ENCODE measurements at places on chromosomes 16 and 17.

DNA sequence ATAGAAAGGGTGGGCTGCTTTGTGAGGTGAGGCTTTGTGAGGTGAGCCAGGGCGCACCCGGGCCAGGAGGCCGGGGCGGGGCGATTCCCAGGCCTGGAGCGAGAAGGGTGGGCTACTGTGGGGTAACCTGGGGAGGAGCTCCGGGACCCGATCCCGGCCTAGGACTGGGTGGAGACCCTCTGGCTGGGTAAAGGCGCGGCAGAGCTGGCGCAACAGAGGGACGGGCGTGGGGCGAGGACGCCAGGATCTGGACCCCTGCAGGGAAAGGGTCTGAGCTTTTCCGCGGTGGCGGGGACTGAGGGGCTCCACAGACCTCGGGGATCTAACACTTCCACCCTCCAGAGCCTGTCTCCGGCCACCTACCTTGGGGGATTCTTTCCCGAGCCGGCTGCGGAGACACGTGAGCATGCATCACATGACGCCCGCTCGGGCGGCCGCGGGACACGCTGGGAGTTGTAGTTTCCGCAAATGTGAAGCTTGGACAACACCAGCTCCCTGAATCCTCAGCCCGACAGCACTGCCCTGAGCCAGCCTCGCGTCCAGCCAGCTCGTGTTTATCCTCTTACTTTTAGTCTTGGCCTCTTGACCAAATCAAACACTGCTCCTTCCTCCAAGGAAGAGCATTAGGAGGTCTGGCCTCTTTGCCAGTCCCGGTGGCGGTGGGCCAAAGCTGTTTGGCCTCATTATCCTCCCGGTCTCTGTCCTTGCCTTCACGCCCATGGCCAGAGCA lies at the start of gene SLC38A7:
Gene SLC38A7 (minus strand): TSS at position 417 of the 730 bp plus-strand sequence. CDS start 4,644 bp downstream, outside the sequence.
- peak; percentile 93 for DNase-seq

DNA sequence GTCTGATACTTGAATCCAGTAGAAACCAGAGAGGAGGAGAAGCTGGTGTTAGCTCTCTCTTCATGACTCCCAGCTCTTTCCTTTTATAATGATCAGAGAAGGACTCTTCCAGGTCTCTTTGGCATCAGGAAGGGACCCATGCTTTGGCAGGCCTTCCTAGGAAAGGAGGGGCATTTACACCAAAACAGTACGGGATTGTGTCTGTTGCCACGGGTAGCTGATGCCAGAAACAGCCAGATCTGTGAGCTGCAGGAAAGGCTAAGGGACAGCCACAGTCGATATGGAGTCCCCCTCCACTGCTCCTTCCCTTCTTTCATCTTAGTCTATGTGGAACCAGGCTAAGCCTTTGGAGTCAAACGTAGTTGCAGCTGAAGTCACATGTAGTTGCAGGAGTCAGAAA lies 9.3 kb downstream of the CEP295NL start:
- no peak for DNase-seq

GRCh38 chr16:23384878-23385277 lies 68.1 kb downstream of the COG7 start:
- DNase-seq, result no peak

DNA sequence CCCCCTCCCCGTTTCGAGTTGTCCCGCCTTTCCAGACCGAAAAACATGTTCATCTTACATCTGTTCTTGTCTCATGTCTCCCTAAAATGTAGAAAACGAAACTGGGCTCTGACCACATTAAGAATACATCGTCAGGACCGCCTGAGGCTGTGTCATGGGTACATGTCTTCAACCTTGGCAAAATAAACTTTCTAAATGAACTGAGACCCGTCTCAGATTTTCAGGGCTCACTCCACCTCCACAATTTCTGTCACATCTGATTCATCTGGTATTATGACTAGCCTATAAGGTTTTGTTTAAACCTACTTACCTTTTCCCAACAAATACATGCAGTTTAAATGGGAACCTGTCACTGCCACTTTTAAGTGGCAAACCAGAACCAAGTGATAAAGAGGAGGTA lies 621 bp downstream of the SDR42E1 start:
- DNase-seq, result no peak

- DNase-seq, result no peak
These were observed 593 bp downstream of the CDIPT start for GRCh38 chr16:29862383-29862883.

DNA sequence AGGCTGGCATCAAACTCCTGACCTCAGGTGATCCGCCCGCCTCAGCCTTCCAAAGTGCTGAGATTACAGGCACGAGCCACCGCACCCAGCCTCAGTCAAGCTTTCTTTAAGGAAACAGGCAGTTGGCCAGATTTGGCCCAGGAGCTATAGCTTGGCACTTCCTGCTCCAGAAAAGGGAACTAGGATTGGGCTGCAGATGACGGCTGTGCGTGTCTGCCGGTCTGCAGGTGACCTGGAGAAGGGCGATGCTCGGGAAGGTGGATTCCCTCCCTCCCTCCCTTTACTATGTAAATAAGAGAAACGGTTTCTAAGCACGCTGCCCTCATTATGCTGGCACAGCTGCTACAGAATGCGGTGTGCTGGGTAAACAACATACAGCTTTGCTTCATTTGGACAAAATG lies 215.9 kb downstream of the RPTOR start:
- no peak for DNase-seq

DNA sequence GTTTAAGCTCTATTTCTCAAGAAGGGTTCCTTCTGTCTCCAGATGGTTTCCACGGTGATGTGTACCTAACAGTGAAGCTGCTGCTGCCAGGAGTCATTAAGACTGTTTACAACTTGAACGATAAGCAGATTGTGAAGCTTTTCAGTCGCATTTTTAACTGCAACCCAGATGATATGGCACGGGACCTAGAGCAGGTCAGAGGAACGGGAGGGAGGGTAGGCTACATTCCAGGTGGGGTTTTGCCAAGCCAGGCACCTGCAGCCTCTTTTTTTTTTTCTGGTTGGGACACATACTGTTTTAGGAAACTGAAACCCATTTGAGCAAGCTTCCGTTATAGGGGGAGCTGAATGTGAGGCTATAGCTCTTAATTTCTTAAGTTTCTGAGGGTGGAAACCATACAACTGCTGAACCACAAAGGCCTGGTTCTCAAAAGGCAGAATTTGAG lies 10.6 kb downstream of the LIG3 start:
- no peak for DNase-seq

DNA sequence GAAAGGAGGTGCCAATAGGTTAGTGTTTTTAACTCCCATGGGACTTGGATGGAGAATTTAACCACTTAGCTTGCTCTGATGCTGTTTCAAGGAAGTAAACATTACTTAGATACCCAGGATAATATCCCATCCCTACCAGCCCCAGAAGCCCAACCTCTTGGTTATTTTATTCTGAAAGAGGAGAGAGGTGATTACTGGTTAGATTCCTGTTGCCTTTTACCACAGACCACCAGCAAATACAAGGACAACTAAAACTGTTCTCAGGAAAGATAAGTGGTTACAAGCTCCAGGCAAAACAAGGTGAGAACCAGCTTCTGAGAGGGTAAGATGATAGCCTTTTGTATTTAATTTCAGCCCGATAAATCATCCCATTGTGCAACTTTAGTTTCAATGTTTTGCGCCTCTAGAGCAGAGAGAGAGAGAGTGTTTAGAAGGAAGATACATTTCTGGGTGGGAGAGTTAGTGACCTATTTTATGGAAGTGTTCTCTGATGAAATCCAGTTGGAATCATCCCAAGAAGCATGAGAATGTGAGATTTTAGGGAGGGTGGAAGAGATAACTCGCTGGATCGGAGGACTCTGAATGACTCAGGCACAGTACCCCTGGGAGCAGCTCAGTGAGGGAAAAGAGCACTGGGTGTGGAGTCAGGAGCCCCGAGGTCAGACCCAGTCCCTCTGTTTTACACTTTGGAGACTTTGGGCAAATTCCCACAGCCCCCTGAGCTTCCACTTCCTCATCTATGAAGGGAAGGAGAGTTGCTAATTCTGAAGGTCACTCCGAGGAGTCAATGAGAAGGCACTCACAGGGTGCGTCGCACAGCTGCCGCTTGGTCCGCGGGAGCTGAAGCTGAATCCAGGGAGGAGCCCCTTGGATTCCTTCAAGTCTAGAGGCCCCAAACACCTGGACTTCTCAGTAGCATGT lies 12.1 kb downstream of the GLP2R start:
- peak; percentile 40 for DNase-seq

DNA sequence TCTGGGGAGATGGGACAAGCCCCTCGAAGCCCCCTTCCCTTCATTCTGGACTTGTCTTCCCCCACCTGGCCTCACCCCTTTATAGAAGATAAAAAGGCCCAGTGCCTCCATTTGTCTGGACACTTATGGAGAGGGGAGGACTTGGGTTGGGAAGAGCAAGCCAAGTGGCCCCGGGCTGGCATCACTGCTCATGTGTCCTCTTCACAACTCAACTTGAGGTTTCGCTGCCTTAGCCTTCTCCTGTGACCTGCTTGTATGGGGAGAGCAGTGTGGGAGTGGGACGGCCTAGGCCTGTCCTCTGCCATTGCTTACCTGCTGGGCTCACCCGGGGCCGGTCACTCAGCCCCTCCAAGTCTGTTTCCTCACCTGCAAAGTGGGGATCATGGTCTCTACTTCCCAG lies 1.4 kb downstream of the PAQR4 start:
- no peak for DNase-seq

DNA sequence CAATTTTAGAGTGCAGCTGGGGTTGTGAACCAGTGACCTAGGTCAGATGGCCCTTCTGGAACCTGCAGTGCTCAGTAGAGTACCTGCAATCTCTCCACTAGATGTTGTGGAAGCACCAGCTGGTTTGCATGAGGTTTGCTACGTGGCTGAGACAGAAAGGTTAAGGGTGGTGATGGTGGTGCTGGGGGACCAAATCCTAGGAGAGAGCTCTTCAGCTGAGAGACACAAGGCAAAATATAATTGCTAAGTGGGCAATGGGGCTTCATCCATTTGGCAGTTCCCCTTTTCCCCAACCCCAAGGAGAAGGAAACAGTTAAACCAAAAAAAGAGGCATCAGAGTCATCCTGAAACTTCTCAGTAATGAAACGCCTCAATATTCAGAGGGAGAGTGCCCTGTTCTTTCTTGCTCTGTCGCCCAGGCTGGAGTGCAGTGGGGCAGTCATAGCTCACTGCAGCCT lies 13.9 kb downstream of the ITPRIPL2 start:
- no peak for DNase-seq

GRCh38 chr17:49962599-49963308 lies 6.2 kb upstream of the DLX4 start:
- no peak for DNase-seq

DNA sequence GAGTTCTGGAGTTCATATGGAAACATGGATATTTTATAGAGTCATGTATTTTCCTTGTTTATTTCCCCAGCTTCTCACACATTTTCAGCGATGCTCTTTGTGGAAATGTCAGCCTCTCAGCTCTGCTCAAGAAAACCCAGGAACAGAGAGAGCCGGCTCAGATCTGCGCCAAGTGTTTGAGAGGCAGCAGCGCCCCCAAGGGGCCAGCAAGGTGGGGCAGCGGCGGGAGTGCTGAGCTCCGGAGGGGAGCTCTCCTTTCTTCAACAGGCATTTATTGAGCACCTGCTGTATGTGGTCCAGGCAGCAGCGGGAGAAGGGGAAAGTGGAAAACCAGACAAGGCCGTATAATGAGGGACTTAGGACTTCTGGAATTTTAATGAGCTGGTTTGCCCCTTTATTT lies 421.1 kb upstream of the C16orf82 start:
- DNase-seq, result peak; percentile 10

DNA sequence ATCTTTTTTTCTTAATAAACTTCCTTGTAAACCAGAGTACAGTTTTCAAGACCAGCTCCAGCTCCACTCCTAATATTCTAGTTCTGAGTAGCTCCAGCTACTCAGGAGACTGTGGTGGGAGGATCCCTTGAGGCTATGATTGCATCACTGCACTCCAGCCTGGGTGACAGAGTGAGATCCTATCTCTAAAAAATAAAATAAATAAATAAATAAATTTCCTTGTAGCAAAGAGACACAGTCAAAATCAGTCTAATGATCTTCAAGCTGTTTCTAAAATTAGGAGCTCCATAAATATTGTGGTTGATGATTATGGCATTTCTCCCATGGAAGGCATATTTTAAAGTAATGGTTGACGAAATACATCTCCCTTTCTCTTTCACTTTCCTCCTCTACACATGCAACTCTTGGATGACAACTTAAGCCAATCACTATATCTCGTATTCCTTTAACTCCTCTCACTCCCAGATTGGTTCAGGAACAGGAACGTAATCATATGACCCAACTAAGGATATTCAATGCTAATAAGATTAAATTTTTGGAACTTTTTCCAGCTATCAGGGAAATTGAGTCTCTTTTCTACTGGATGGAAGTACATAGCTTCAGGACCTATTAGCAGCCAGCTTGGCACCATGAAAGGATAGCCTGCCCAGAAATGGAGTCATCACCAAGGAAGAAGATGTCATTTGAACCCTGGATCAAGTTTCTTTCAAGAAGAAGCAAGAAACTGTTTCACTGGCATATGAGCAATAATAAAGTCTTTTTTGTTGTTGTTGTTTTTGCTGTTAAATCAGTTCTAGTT lies 42.1 kb upstream of the TAOK1 start:
- DNase-seq, result peak; percentile 23

- DNase-seq, result no peak
These were observed 1.5 kb upstream of the NQO1 start for GRCh38 chr16:69727916-69728270.

DNA sequence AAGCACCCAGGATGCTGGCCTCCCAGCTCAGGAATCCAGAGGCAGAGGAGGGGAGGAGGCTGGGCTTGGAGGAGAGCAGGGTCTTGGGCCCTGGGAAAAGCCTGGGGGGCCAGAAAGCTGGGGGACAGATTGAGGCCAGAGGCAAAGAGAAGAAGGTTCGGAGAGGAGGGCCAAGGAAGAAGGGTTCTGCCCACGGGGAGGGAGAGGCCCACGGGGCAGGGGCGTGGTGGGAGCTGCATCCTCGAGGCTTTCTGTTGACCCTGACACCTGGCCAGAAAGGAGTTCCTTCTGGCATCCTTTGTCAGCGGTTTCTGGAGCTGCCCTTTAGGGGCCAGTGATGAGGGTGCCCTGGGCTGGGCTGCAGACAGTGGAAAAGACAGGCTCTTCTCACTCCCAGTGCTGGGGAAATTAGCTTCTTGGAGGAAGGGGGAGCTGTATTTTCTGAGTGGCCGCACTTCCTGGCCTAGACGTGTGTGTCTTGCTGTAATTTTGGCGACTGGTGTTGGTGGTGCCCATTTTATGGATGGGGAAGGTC lies 308.7 kb downstream of the SEC14L1 start:
- no peak for DNase-seq

DNA sequence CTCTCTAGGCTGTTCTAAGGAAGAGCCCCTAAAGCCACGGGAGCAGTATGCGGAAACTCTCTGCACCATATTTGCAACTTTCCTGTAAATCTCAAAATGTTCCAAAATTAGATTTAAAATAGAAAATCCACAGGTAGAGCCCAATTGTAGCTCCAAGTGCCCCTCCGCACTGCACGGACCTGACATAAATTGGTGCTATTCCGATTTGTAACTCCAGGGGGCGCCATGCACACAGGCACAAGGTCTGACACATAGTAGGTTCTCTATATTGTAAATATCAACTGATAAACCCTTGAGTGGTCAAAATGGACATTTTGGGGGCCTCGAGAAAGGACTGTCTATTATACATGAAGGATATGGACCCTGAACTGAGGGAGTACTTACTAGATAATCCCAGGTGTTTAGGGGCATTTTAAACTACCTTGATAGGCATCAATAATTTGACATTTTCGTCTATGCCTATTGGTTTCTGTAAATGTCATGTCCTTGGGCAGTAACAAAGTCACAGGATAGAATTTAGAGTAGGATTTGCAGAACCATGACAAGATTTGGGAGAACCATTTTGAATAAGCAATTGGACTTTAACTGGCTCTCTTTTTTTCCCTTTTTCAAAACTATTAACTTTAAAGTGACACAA lies 36.6 kb upstream of the TMEM132E start:
- DNase-seq, result no peak

All from H54 (cell line).